ENCODE measurements at places on chromosomes 2 and 18.
A peak's percentile ranks its signal among the peaks of the same experiment; 100 is the strongest.

GRCh38 chr2:44753552-44754285 lies 187.8 kb upstream of the SIX3 start:
- peak; percentile 6 for DNase-seq

GRCh38 chr18:48775372-48776155 lies 175.2 kb downstream of the SMAD7 start:
- no peak for DNase-seq

- no peak for DNase-seq
Measured at GRCh38 chr2:233422649-233423551, 68.6 kb downstream of the DGKD start.

DNA sequence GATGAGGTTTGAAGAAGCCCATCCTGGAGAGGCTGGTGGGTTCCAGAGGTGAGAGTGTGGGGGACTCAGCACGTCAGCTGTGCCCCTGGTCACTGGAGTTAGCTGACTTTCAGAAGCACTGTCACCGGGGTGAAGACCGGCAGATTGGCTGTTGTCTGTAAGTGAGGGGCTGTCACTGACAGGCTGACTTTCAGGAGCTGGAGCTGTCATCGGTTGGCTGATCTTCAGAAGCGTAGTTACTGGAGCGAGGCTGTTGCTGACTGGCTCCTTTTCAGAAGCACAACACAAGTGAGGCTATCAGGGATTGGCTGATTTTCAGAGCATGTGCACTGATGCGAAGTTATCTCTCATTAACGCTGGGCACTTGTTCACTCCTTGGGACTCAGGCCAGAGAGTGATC lies 738.4 kb upstream of the ID2 start:
- DNase-seq: no peak

- DNase-seq: no peak
Measured at GRCh38 chr2:8141079-8141707, 540.7 kb upstream of the ID2 start.

DNA sequence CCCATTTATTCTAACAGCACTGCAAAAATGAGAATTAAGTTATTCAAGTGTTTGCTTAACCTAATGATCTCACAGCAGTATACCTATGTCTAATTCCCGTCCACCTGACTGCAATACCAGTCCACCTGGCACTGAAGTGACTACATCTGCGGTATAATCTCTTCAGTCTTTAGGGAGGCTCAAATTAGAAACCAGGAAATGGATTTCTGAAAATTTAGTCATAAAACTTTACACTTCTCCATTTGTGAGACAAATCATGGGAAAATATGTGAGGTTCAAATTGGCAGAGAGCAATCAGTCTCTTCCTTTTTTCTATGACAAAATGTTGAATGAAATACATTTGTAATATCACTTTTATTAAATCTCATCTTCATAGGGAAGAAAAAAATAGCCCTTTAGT lies 33.0 kb downstream of the FTCDNL1 start:
- no peak for DNase-seq

DNA sequence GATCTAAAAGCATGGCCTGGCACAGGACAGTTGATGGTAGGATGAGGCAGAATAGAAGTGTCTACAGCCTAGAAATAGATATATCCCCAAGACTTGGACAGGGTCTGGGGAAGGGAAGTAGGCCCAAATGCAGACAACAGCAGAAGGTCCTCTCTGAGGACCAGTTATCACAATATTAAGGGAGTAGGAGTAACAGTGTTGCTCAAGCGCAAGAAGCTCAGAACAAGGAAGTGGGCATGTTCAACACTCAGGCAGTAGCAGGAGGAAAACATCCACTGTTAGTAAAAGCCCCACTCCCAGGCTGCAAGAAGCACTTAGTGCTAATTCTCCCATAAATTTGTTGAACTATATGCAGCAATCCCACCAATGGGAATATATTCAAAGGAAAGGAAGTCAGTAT lies 314.7 kb downstream of the METTL4 start:
- no peak for DNase-seq

DNA sequence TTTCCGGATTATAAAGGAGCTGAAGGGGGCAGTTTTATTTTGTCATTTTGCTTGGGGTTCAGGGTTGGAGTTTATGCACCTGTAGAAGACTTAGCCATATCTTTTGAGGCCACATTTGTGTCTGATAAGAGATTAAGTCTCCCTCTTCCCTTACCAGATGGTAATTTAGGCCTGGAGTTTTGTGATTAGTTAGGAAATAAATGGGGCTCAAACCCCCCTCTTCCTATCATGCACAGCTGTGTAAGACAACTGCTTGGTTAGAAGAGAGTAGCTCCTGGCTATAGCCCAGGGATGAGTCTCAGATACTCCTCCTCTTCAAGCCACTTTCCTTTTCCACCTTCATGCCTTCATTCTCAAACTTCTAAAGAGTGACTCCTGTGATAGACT lies 802 bp upstream of the SAP130 start:
- no peak for DNase-seq

GRCh38 chr2:150653351-150653750 lies 165.9 kb upstream of the RND3 start:
- DNase-seq: no peak

DNA sequence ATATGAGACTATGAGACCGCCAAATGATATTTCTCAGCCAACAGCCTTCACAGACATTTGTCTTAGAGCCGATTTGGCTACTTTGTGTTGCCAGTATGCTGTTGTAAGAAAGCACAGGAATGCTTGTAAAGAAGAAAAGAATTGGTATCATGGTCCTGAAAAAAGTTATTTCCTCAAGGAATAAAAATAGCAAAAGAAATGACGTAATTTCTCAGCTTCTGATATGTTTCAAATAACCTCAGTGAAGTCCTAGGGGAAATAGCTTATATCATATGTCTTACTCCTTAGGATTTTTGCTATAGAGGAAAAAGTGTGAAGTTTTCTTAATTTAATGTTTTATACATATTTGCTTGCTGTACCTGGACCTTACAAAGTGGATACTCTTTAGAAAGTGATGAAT lies 23.0 kb downstream of the SCN1A start:
- no peak for DNase-seq

DNA sequence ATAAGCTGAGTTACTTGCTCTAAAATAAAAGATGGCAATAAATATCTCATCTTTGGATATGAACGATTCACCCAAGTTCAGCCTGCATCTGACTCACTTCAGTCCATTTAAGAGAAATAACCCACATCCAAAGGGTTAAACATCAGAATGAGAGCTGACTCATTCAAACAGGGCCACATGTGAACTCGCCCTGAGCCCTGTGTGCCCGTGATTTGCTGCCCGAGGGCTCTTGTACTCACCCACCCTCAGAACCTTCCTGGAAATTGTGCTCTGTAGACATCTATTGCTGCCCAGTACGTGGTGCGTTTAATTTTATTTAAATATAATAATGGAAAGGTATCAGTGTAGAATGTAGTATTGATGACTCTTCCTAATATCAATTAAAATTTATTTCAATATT lies 66.9 kb upstream of the RBM44 start:
- DNase-seq: no peak

GRCh38 chr2:237685408-237685807 lies 58.0 kb downstream of the LRRFIP1 start:
- no peak for DNase-seq

DNA sequence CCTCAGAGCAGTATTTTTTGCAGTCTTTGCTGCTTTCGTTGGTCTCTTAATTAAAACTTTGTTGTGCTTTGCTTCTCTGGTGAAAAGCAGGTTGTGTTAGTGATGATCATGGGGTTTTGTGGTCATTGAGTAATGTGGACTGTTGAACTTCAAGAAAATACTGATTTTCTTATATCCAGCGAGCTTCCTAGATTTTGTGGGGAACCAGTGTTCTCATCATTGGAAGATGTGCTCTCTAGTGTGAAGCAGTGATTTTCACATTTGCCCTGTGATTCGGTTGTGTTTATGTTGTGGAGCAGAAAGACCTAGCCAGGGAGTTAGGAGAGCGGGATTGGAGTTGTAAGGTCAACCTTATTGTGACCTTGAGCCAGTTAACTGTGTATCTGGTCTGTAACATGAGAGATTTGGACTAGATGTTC lies 12.4 kb downstream of the ASAP2 start:
- no peak for DNase-seq

GRCh38 chr2:167832868-167833287 lies 414.5 kb downstream of the STK39 start:
- no peak for DNase-seq
